ENCODE measurements at places on chromosomes 16 and 17.

GRCh38 chr16:12252616-12253015, 276.1 kb downstream of the SNX29 start:
- no peak for DNase-seq

DNA sequence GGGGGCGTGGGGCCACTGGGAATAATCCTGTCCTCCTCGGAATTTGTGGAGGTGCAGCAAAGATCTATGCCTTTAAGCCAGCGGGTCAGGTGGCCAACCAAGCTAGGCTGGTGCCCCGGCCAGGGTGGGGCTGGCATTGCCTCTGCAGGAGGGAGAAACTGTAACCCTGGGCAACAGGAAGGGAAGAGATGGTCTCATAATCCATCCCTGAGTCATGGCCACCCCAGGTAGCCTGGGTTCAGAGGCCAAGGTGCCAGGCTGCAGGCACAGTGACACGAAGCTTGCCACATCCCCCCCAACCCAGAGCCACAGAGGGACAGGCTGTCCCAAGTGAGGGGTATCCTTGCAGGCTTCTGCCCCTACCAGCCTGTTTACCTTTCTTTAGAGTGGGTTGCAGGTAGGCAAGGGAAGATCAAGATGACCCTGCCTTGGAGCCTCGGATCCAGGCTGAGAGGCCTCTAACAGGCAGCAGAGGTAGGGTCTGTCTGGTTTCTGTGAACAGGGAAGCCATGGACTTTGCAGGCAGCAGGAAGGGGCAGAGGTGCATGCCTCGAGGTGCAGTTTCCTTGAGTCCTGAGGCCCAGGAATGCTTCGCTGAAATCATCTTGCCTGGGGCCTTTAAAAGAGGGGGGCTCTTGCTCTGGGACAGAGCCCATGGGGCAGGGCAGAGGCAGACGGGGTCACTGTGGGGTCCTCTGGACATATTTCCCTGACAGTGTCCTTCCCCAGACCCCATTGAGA, 4.0 kb downstream of the LASP1 start:
- DNase-seq, result no peak

DNA sequence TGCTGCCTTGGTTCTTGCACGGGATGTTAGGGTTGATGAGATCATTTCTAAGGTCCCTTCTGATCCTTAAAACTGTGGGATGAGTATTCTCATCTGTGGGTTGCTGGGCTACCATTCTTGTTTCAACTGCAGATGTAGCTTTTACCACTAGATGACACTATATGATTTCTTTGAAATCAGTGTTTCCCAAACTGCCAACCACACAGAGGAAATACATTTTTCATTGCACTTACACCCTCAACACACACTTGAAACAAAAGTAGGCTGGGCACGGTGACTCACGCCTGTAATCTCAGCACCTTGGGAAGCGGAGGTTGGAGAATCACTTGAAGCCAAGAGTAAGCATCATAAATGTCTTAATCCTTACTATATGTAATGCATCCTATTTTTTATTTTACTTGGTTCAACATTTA, 15.3 kb downstream of the LCMT1 start:
- DNase-seq, result peak; percentile 52

DNA sequence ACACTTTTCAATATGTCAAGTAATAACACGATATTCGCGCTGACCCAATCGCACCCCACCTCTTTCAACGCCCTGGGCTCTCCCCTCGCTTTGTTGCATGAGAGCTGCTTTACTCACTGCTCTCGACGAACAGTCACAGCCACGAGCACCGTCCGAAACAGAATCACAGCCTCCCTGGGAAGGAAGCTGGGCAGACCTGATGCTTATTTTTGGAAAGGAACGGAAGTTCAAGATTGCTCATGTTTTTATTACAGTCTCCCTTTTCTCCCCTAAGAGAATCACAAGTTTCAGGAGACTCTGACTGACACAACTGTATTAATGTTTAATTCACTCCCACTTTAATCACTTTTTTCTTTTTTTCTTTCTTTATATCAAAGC, 67.8 kb downstream of the ANKRD11 start:
- peak; percentile 46 for DNase-seq

DNA sequence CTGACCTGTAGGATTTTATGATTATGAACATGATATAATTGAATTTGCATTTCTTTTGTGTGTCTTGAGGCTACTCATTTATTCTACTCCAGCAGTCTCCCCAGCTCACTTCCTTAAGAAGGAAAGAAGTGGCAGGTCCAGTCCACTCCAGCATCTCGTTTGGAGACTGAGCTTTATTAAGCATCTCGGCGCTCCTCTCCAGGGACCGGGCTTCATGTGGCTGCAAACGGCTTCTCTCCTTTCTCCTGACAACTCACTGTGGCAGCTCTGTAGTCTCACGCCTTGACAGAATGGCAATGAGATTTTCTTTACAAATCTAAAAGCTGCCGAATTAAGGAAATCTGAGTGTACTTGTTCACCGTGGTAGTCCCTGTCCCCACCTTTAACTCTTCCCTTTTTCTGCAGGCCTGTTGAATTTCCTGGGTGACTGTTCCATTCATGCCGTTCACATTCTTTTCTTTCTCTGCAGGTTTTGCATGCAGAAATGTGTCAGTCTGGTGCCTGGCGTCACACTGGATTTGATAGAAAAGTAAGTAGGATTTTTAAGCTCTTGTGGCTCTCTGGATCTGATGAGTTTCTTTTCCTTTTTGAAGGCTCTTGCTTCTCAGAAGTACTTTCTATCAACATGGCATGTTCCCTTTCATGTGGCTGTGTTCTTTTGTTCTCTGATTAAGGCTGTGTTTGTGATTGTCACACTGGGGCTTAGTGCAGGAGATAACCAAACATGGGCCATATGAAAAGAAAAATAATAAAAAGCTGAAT, 200.5 kb upstream of the CHMP6 start:
- DNase-seq, result peak; percentile 44

GRCh38 chr17:5819396-5819795, 235.1 kb upstream of the NLRP1 start:
- no peak for DNase-seq

- no peak for DNase-seq
Observed at GRCh38 chr16:71726476-71727315, 2.2 kb upstream of the PHLPP2 start.

DNA sequence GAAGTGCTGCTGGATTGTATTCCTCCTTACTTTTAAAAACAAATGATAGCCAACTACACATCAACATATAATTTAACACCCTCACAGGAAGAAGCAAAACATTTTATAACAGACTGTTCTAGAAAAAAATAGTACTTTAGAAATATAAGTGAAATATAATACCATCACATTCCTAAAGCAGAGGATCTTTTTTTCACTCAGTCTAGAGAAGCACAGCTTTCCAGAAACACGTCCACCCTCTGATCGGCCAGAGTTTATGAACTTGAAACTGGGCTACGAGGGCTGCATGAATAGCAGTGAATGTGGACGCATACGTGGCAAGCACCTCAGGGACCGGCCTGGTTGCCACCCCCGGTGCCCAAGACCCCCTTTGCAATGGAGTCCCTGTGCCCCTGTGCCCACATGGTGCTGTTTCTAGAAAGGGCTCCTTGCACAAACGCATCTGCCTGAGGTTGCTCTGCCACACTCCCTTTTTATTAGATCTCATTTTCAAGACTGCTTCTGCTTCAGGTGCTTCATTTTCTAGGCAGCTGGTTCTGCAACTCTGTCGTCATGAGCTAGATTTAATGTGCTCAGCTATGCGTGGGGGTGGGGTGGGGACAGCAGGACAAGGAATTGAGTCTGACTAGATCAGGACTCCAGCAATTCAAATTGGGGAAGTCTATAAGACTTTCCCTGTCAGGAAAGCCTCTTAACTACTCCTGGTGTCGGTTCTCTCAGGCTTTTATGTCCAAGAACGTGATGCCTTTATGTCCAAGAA, 29.1 kb upstream of the ERN1 start:
- DNase-seq, result no peak

GRCh38 chr17:78793968-78794367, 11.9 kb upstream of the CYTH1 start:
- DNase-seq, result no peak

- no peak for DNase-seq
Observed at GRCh38 chr16:11259655-11260595, 3.9 kb upstream of the SOCS1 start.

- no peak for DNase-seq
Observed at GRCh38 chr17:71922439-71922838, 198.4 kb upstream of the SOX9 start.

- no peak for DNase-seq
Observed at GRCh38 chr17:2749058-2749783, at the start of gene CCDC92B. CCDC92B (minus strand) TSS chr17:2749652; CDS start chr17:2735145, 14,507 bp downstream.

- no peak for DNase-seq
Observed at GRCh38 chr17:77208217-77208808, 67.5 kb downstream of the SEC14L1 start.

GRCh38 chr17:61279476-61280145, 120.0 kb upstream of the TBX2 start:
- no peak for DNase-seq

- no peak for DNase-seq
Observed at GRCh38 chr17:70119545-70119944, 44.5 kb downstream of the KCNJ16 start.

- DNase-seq, result no peak
Observed at GRCh38 chr17:67126983-67127382, 82.6 kb downstream of the CACNG1 start.

DNA sequence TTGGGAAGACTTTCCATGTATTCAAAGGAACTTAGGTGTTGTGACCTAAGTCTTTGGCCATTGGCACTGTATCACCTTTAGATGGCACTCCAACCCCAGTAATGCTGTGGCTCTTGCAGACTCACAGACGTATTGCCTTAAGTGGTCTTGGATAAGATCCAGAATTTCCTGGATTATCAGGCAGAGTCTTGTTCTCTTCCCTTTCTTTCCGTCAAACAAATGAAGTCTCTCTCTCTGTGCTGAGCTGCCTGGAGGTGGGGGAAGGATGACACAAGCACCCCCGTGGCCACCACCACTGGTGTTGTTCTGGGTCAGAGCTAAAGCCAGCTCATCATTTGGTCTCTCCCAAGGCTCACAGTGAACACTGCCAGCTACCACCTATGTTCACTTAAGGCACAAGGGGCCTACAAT, 789.9 kb upstream of the KIF2B start:
- no peak for DNase-seq

DNA sequence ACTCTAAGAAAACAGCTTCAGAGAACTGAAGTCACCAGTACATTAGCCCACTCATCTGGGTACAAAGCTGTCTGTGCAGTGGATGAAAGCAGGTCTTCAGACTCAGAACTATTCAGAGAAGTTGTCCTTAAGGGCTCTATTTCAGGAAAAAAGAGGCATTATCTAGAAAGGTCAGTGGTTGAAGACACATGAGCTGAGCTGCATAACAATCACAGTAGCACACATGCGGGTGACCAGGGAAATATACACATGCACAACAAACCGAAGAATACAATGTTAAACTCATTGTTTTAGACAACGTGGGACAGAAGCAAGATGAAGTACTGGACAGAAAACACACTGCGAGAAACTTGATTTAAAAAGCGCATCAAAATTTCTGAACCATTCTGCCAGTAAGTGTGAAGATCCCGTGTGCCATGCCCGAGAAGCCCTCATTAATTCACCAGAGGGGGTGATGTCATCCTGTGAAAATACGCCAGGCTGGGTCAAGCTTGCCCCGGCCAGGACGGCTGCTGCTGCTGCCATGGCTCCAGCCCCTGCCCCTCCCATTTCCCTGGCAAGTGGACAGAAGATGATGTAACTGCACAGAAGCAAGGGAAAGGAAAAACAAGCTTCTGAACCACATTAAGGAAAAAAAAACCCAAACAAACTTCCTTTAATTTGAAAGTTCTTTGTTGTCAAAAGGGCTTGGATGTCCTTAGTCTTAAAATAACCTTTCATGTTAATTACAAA, 10.1 kb downstream of the DYNC1LI2 start:
- no peak for DNase-seq

- peak; percentile 8 for DNase-seq
Observed at GRCh38 chr16:81366316-81366932, 51.7 kb downstream of the GAN start.

Data from CD4-positive, alpha-beta T cell treated with Interleukin-6 for 4 hours (primary cell).